ENCODE measurements at places on chromosomes 5 and 9. TPM values are rescaled to one million over a fixed set of nuclear protein-coding genes. Genes with fewer than 3 reads are reported as not detected.

The FAM81B gene
- not detected for total RNA-seq

The HK3 gene
- not detected for total RNA-seq

The INSL4 gene
- not detected for total RNA-seq

GRCh38 chr5:178319541-178320041 is 87.0 kb upstream of the PHYKPL start:
- no peak overlapping the region for H3K27ac ChIP-seq
- H3K36me3 ChIP-seq = no peaks in the 10 kb centered on the region
- no peaks in the 10 kb centered on the region for H3K4me1 ChIP-seq
- no peaks in the 10 kb centered on the region for H3K27me3 ChIP-seq
- DNase-seq = no peak

GRCh38 chr9:108845507-108845906 is 10.3 kb downstream of the ACTL7B start:
- no peak overlapping the region for H3K27ac ChIP-seq
- H3K36me3 ChIP-seq = no peaks in the 10 kb centered on the region
- no peak overlapping the region for H3K4me3 ChIP-seq

DNA sequence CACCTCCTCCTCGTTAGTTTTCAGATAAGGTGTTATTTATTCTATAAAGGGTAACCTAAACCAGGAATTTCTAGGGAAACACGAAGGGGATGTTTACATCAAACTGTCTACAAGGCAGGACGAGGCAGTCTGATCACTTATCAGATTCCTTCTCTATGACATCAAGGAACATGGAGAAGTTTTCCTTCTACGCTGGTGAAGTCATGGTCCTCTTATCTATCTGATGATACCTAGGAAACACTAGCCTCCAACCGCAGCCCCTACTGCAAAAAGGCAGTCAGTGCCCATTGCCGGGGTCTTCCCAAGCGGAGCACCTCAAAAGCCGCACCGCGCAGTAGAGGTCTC is 1.5 kb downstream of the MPDZ start:
- no peaks in the 10 kb centered on the region for H3K36me3 ChIP-seq
- no peaks in the 10 kb centered on the region for H3K4me1 ChIP-seq
- H3K27ac ChIP-seq = no peak overlapping the region
- H3K4me3 ChIP-seq = no peak overlapping the region

GRCh38 chr5:31392061-31392460 is 139.8 kb downstream of the DROSHA start:
- no peaks in the 10 kb centered on the region for H3K4me1 ChIP-seq
- no peaks in the 10 kb centered on the region for H3K27me3 ChIP-seq
- H3K36me3 ChIP-seq = no peaks in the 10 kb centered on the region
- no peak for DNase-seq

- no peaks in the 10 kb centered on the region for H3K27me3 ChIP-seq
- no peak overlapping the region for H3K27ac ChIP-seq
- H3K4me3 ChIP-seq = no peak overlapping the region
- H3K4me1 ChIP-seq = no peaks in the 10 kb centered on the region
- no peak for DNase-seq
- H3K36me3 ChIP-seq = no peaks in the 10 kb centered on the region
Observed at GRCh38 chr5:5165541-5166002, 25.4 kb downstream of the ADAMTS16 start.

DNA sequence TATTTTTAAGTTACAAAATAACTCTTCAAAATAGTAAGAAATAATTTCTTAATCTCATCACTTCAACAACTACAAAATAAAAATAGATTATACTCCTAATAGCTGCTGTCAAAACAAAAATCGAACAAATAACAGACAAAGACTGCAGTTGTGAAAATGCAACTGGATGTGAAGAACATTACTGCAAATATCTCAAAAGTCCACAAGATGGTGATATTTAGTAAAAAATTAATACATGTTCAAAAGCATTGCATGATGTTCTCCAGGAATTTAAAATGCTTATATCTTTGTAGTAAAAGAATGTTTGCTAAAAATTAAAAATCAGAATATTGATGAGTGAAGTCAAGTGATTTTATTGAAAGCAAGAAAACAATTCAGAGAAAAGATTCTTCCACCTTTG is 66.2 kb downstream of the MPDZ start:
- H3K27ac ChIP-seq = no peak overlapping the region
- DNase-seq = no peak
- no peaks in the 10 kb centered on the region for H3K27me3 ChIP-seq
- no peaks in the 10 kb centered on the region for H3K4me1 ChIP-seq
- no peaks in the 10 kb centered on the region for H3K36me3 ChIP-seq

DNA sequence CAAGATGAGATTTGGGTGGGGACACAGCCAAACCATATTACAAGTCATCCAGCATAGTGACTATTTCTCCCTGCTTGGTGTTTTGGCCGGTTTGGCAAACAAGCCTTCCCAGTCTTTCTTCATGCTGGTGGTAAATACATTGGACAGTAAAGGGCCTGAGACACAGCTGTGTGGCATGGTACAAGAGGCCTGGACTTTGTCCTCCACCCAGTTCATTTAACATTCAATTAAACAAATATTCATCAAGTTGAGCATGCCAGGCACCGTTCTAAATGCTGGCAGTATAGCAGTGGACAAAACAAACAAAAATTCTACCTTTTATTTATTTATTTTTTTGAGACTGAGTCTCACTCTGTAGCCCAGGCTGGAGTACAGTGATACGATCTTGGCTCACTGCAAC is 62.7 kb upstream of the SLC28A3 start:
- DNase-seq = no peak
- no peaks in the 10 kb centered on the region for H3K4me1 ChIP-seq
- no peaks in the 10 kb centered on the region for H3K36me3 ChIP-seq
- H3K4me3 ChIP-seq = no peak overlapping the region
- H3K27ac ChIP-seq = no peak overlapping the region

DNA sequence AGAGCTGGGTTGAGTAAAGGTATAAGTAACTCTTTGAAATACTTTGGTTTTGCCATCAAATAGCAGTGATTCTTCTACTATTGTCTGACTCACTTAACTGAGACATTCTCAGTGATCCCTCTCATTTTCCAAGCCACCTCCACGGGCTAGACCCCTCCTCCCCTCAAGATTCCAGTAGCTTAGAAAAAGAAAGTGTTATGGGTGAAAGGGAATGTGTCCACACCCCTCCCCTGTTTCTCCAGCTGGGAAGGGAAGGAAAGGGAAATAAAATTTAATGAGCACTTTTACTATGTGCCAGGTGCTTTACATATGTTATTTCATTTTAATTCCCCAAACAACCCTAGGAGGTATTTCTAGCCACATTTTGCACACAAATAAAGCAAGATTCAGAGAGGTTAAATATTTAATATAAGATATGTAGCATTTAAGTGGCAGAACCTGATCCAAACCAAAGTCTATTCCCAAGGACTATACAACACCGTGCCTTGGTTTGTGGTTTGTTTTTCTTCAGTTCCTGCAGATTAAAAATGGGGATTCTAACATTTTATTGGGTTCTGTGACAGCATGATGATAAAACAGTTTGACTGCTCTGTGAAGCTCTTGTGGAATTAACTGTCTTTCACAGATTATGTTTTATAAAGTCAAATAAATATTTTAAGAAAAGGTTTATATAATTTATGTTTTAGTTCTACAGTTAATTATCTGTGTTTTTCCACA is 135.9 kb downstream of the ZSWIM6 start:
- H3K4me3 ChIP-seq = no peak overlapping the region
- peaks cover 17% of the 10 kb centered on the region for H3K4me1 ChIP-seq
- H3K36me3 ChIP-seq = peaks cover 5% of the 10 kb centered on the region
- no peak overlapping the region for H3K27ac ChIP-seq
- DNase-seq = no peak

DNA sequence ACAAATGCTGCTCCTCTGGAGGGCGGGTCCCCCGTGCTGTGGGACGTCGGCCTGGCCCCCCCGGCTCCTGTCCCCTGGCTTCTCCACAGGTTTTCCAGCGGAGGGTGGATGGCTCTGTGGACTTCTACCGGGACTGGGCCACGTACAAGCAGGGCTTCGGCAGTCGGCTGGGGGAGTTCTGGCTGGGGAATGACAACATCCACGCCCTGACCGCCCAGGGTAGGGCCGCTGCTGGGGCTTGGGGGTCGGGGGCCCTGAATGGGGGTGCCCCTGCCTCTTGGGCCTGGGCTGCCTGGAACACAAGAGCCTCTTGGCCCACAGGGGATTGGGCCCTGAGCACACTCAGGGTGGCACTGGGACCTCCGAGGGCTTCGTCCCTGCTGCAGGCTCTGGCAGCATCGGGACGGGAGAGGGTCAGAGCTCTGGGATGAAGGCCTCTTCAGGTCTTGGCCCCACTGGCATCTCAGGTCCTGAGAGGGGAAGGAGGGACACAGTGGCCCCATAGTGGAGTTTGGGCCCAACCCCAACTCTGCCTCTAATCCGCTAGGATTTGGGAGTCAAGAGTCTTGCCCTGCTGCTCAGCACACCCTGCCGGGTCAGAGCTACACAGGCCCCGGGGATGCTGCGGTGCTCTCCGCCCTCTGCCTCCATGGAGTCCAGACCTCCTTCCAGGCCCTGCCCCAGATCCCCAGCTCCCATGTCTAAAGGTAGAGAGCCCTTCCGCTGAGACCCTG is 5.2 kb downstream of the FCN2 start:
- no peak for DNase-seq
- H3K4me1 ChIP-seq = no peaks in the 10 kb centered on the region

GRCh38 chr5:32589942-32590869 is 4.8 kb downstream of the SUB1 start:
- no peak overlapping the region for H3K4me3 ChIP-seq
- peak; percentile 26 for DNase-seq
- no peaks in the 10 kb centered on the region for H3K27me3 ChIP-seq
- peaks cover 61% of the 10 kb centered on the region for H3K4me1 ChIP-seq

DNA sequence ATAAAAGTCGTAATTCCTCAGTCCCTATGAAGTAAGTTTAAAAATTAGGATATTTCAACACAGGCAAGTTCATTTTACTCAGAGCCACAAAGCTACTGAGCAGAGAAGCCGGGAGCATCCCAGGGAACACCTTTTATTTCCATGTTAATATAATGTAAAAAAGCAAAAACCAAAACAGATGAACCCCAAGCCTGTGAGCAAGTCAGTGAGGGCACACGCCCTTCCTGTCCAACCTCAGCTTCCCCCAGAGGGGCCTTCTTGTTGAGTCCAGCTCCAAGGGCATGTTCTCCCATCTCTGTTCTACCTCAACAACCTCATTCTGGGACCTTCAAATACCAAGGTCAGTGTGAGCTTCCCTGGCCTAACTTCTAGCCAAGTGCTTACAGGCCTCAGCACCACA is 24.8 kb downstream of the NSUN2 start:
- no peak overlapping the region for H3K27ac ChIP-seq
- no peak overlapping the region for H3K4me3 ChIP-seq
- H3K4me1 ChIP-seq = no peaks in the 10 kb centered on the region
- no peaks in the 10 kb centered on the region for H3K27me3 ChIP-seq

DNA sequence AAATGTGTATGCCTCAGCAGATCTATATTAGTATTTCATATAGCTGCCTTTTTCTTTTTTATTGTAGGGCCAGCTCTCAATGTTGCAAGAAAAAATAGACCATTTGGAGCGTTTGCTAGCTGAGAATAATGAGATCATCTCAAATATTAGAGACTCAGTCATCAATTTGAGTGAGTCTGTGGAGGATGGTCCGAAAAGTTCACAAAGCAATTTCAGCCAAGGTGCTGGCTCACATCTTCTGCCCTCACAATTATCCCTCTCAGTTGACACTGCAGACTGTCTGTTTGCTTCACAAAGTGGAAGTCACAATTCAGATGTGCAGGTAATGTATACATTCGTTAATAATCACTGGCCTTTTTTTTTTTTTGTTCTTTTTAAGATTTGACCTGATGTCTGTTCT is 23.7 kb downstream of the MAN2A1 start:
- H3K36me3 ChIP-seq = peaks cover 24% of the 10 kb centered on the region
- no peak overlapping the region for H3K27ac ChIP-seq
- H3K27me3 ChIP-seq = no peaks in the 10 kb centered on the region
- no peak for DNase-seq
- H3K4me1 ChIP-seq = peaks cover 41% of the 10 kb centered on the region

- no peak overlapping the region for H3K4me3 ChIP-seq
- no peak for DNase-seq
- H3K27ac ChIP-seq = no peak overlapping the region
- H3K4me1 ChIP-seq = peaks cover 28% of the 10 kb centered on the region
- H3K36me3 ChIP-seq = no peaks in the 10 kb centered on the region
Observed at GRCh38 chr9:111943200-111943599, 46.6 kb downstream of the UGCG start.

DNA sequence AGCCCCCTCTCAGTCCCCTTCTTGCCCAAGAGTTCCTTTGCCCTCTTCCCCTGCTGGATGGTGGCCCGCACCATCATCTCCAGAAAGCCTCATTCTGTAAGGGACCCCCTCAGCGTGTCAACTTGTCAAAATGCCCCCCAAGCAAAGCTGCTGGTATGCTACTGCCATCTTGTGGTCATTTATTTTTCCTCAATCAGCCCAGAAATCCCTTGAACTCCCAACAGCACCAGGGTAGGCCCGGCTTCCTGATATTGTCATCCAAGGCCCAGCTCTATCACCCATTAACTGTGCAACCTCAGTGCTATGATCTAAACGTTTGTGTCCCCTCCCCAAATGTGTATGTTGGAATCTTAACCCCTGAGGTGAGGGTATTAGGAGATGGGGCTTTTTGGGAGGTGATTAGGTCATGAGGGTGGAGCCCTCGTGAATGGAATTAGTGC is 53.2 kb upstream of the FBXW11 start:
- DNase-seq = no peak
- no peaks in the 10 kb centered on the region for H3K27me3 ChIP-seq
- H3K36me3 ChIP-seq = peaks cover 59% of the 10 kb centered on the region
- H3K27ac ChIP-seq = no peak overlapping the region

Measured in activated CD4-positive, alpha-beta T cell treated with anti-CD3 and anti-CD28 coated beads for 36 hours (primary cell).